Activated CD8-positive, alpha-beta memory T cell treated with anti-CD3 and anti-CD28 coated beads for 1 hour (primary cell): ENCODE measurements at places on chromosomes 7 and 10.

DNA sequence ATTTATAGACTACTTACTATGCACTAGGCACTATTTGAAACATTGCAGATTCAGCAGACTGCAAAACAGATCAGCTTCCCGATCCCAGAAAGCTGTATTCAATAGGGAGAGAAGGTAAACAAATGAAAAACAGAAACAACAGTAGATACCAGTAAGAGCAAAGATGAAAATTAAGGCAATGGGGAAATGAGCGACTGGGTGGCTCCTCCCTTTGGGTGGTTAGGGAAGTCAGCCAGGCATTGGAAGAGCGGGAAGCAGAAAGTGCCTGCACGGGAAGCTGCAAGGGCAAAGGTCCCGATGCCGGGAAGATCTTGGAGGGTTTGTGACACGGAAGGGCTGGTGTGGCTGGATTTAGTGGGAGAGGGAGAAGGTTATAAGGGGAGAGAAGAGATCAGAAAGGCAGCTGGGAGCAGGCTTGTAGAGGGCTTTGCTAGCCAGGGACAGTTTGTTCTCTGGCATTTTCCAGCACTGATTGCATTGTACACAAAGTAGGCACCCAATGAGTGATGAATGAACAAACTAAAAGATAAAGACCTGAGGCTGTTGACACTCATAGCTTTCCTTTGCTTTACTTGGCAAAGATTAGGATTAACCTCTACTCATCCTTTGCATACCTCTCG is 67.8 kb downstream of the NAMPT start:
- DNase-seq: no peak

DNA sequence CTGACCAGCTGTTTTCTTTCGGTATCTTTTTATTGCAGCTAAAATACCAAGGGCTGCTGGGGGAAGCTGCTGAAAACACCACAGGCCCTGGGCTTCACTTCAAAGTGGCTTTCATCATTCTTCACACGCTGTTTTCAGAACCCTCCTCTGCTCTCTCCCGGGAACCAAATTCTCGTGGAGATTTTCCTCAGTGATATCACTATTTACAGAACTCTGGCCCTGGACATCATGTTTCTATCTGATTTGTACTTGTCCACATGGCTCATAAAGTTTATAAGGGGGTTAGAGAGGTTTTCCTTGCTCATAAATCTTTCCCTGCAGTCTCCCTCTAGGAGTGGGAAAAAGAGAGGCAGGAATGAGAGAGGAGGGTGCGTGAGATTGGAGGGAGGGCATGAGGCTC is 177.4 kb upstream of the NPVF start:
- no peak for DNase-seq

DNA sequence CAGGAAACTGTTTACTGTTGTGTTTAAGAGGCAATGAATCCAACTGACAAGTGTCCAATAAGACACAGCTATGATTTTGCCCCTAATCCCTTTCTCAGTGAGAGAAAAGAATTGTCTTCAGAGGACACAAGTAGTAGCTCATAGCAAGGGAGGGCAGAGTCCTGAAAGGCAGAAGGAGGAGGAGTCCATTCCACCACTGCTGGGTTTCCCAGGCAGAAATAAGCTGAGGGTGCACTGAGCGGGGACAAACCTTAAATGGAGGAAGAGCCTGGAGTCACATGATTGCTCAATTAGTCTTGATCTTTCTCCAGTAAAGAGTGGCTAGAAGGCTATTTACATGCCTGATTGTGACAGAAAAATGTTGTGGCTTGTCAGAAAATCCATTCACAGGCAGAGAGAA is 573.8 kb downstream of the POM121L12 start:
- no peak for DNase-seq

DNA sequence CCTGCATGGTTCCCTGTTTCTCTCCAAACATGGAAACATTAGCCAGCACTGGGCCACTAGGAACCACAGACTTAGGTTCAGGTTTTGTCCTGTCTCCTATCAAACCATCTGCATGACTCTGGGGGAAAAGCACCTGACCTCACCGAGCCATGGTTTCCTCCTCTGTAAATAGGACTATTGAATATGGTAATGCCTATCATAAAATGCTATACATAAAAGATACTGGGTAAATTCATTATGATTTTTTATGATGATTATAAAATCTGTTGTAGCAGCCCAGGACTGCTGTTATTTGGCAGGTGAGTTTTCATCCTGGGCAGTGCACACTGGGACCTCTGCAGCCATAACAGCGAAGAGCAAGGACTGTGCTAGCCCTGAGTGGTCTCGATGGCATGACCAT is 131.8 kb downstream of the SH3PXD2A start:
- DNase-seq: no peak

DNA sequence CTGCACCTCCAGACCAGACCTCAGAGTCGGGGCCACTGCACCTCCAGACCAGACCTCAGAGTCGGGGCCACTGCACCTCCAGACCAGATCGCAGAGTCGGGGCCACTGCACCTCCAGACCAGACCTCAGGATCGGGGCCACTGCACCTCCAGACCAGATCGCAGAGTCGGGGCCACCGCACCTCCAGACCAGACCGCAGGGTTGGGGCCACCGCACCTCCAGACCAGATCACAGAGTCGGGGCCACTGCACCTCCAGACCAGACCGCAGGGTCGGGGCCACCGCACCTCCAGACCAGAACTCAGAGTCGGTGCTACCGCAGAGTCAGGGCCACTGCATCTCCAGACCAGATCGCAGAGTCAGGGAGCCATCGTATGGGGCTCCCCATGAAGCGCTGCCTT is 105.9 kb downstream of the ACTR3B start:
- no peak for DNase-seq

DNA sequence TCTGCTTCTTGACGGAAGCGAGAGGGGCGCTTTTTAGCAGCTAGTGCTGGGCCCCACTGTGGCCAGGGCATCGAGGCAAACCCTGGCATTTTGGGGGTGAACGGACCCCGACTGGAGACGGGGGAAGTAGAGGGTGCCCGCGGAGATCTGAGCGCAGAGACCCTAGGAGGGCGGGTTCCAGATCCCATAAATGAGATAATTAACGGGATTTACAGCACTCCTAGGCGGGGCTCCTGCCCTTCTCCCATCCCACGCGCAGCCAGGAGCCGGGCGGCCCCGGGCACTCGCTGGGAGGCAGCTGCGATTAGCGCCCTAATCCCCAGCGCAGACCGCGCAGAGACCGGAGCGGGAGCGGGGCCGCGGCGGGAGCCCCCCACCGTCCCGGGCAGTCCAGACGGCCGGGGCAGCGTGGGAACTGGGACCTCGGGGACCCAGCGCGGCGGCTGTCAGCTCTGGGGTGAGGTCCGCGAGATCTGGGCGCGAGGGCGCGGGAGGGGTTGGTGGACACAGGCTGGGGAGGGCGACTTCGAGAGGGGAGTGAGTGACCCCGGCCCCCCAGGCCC is 735 bp downstream of the JCAD start:
- DNase-seq: no peak
